ENCODE measurements at places on chromosomes 1 and 21. TPM values are rescaled to one million over a fixed set of nuclear protein-coding genes. Genes with fewer than 3 reads are reported as not detected.

DNA sequence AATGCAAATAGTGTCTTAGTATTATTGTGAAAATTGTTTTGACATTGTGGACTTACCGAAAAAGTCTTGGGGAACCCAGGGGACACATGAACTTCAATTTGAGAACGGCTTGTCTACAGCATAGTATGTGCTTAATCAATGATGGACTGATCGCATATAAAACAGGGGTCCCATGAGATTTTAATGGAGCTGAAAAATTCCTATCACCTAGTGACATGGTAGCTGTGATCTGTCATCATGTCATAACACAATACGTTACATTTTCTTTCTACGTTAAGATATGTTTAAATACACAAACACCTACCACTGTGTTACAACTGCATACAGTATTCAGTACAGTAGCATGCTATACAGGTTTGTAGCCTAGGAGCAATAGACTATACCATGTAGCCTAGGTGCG lies 153.3 kb upstream of the FOXD3 start:
- H3K27me3 ChIP-seq, result peaks cover 4% of the 10 kb centered on the region
- H3K4me3 ChIP-seq, result no peak overlapping the region
- no peak for DNase-seq
- no peak overlapping the region for H3K27ac ChIP-seq
- no peaks in the 10 kb centered on the region for H3K4me1 ChIP-seq

GRCh38 chr21:33033094-33033951 lies 7.6 kb downstream of the OLIG2 start:
- H3K27ac ChIP-seq, result no peak overlapping the region
- peaks cover 43% of the 10 kb centered on the region for H3K27me3 ChIP-seq
- peaks cover 13% of the 10 kb centered on the region for H3K4me1 ChIP-seq
- DNase-seq, result no peak

GRCh38 chr21:44817914-44818639 lies at the start of gene SUMO3:
Gene SUMO3 (minus strand): TSS chr21:44818062. CDS start chr21:44817968, 94 bp downstream.
- DNase-seq, result peak; percentile 97
- H3K4me3 ChIP-seq, result peak within 1 kb of the TSS; percentile 79
- H3K27ac ChIP-seq, result peak within 1 kb of the TSS; percentile 58
- peaks cover 4% of the 10 kb centered on the region for H3K36me3 ChIP-seq

The IFNLR1 gene
- 5.3 TPM for total RNA-seq

DNA sequence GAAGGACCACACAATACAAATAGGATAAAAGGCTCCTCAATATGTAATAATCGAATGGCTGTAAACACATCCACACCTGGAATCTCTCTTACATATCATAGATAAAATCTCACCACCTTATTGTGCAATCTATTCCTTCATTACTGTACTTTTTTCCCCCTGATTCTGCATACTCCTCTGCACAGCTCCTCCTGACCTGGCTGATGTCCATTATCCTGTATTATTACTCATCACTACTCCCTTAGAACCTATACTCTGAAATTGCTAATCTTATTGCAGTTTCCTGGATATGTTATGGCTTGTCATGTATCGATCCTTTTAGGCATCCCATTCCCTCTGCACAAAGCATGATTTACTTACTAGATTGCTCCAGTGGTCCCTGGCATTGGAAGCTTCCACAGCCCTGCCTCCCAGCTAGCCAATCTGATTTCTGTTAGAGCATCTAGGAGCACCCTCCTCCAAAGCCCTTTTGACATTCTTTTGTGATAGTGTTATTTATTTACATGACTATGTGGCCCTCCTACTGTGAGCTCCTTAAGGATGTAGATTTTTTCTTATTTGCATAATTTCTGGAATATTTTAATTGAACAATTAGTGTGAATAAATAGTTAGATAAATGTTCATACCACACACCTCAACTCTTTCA lies 24.2 kb upstream of the PHGDH start:
- H3K36me3 ChIP-seq, result no peaks in the 10 kb centered on the region
- H3K4me1 ChIP-seq, result no peaks in the 10 kb centered on the region

The TMEM82 gene
- not detected for total RNA-seq

DNA sequence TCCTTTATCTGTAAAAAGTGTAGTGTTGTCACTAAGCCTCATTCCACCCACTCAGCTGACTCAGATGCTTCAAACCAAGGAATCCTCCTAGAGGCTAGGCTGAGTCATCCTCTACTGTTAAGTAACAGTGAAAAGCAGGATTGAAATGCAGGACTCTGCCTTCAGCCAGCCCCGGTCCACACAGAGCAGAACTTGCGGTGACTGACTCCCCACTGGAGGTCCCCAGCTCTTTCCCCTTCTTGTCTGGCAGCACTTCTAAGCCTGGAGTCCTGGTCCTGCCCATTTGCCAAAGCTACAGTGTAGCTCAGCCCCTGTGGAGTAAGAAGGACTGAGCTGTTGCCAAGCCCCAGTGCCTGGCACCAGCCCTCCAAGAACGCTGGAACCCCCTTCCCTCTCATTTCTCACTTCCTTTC lies 1.7 kb downstream of the RAB7B start:
- H3K27ac ChIP-seq, result no peak overlapping the region
- DNase-seq, result no peak
- H3K4me3 ChIP-seq, result no peak overlapping the region
- peaks cover 13% of the 10 kb centered on the region for H3K27me3 ChIP-seq

GRCh38 chr1:46128344-46128743 lies 4.1 kb downstream of the PIK3R3 start:
- H3K36me3 ChIP-seq, result peaks cover 2% of the 10 kb centered on the region
- DNase-seq, result no peak
- H3K27me3 ChIP-seq, result peaks cover 45% of the 10 kb centered on the region
- H3K4me1 ChIP-seq, result peaks cover 16% of the 10 kb centered on the region

DNA sequence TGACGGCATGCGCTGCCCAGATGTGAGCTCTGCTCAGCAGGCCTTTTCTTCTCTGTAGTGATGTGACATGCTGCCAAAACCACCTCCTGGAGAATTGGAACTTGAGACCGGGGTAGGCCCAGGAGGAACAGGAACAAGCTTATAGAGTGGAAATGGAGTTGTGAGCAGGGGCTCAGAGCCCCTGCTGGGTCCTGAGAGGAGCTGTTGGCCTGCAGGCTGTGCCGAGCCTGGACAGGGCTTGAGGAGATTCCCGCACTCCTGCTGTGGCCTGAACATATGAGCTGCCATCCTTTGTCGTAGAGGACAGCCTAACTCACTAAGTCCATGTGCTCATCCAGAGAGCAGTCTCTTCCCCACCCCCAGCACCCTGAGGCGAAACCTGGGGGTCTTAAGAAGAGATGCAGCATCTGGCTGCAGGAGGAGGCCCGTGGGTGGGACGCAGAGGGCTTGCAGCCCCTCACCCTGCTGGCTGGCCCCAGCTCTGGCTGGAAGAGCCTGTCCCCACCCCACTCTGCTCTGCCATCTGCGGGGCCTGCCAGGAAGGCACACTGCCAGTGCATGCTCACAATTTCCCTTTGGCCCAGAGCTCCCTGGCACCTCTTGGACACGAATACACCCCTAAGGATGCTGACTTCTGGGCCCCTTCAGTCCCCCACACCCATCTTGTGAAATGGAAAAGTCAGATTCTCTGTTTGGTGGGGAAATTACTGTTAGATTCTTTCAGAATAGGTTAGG lies 42.5 kb downstream of the PTPRF start:
- no peaks in the 10 kb centered on the region for H3K36me3 ChIP-seq
- H3K4me1 ChIP-seq, result no peaks in the 10 kb centered on the region
- DNase-seq, result no peak
- no peaks in the 10 kb centered on the region for H3K27me3 ChIP-seq
- no peak overlapping the region for H3K4me3 ChIP-seq
- H3K27ac ChIP-seq, result no peak overlapping the region

DNA sequence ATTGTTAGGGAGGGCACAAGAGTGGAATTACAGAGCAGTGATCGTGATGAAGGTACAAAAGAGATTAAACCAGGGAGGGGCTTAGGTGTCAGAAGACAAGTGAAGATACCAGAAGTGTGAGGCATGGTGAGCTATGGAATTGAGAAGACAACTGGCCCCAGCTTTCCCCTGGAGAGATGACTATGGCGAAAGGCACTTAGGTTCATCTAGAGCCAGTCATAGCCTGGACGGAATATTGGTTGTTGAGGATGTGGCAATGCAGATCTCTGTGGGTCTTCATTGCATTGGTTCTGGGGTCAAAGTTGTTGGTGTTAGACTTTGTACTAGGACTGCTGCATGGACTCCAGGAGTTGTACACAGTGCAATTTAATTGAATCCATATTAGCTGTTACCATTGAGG lies 115.7 kb downstream of the FASLG start:
- H3K4me3 ChIP-seq, result no peak overlapping the region
- DNase-seq, result no peak
- H3K4me1 ChIP-seq, result peaks cover 6% of the 10 kb centered on the region
- H3K27ac ChIP-seq, result no peak overlapping the region

GRCh38 chr1:159675046-159675445 lies 39.3 kb downstream of the CRP start:
- no peaks in the 10 kb centered on the region for H3K36me3 ChIP-seq
- no peak overlapping the region for H3K27ac ChIP-seq
- no peak overlapping the region for H3K4me3 ChIP-seq
- no peaks in the 10 kb centered on the region for H3K4me1 ChIP-seq
- DNase-seq, result no peak
- peaks cover 14% of the 10 kb centered on the region for H3K27me3 ChIP-seq

The CFHR3 gene
- not detected for total RNA-seq

GRCh38 chr1:39540504-39541031 lies 36.0 kb downstream of the PABPC4 start:
- peaks cover 2% of the 10 kb centered on the region for H3K4me1 ChIP-seq
- no peak overlapping the region for H3K27ac ChIP-seq
- H3K36me3 ChIP-seq, result peaks cover 28% of the 10 kb centered on the region
- DNase-seq, result no peak
- H3K4me3 ChIP-seq, result no peak overlapping the region

DNA sequence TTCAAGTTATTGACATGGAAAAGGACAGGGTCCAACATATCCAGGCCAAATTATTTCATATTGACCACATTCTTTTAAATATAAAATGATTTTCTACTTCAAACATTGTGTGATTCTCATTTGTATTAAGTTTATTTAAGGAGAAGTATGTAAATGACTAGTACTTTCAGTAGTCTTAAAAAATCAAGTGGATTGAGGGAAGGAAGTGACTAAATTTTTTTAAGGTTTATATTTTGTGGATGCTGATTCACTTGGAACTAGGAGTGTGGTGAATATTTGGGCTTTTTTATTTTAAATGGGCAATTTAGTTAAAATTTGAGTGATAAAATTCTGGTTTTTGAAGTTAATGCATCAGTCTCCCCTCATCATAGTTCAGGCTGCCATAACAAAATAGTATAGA lies 10.1 kb downstream of the PRRC2C start:
- H3K4me1 ChIP-seq, result peaks cover 51% of the 10 kb centered on the region
- no peak overlapping the region for H3K4me3 ChIP-seq
- no peak overlapping the region for H3K27ac ChIP-seq
- DNase-seq, result no peak
- peaks cover 40% of the 10 kb centered on the region for H3K36me3 ChIP-seq
- H3K27me3 ChIP-seq, result no peaks in the 10 kb centered on the region

DNA sequence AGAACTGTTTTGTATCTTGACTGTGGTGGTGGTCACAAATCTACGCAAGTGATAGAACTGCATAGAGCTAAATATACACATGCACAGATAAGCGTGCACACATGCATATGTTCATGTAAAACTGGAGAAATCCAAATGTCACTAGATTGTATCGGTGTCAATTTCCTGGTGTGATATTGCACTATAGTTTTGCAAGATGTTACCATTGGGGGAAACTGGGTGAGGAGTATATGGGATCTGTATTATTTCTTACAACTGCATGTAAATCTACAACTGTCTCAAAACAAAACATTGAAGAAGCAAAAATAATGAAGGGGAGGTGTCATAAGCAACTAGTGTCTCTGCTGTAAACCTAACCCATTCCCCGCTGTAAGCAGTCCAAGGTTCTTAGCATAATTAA lies 30.2 kb downstream of the FAM163A start:
- no peak for DNase-seq
- H3K27ac ChIP-seq, result no peak overlapping the region
- H3K36me3 ChIP-seq, result no peaks in the 10 kb centered on the region

The KCND3 gene
- not detected for total RNA-seq

DNA sequence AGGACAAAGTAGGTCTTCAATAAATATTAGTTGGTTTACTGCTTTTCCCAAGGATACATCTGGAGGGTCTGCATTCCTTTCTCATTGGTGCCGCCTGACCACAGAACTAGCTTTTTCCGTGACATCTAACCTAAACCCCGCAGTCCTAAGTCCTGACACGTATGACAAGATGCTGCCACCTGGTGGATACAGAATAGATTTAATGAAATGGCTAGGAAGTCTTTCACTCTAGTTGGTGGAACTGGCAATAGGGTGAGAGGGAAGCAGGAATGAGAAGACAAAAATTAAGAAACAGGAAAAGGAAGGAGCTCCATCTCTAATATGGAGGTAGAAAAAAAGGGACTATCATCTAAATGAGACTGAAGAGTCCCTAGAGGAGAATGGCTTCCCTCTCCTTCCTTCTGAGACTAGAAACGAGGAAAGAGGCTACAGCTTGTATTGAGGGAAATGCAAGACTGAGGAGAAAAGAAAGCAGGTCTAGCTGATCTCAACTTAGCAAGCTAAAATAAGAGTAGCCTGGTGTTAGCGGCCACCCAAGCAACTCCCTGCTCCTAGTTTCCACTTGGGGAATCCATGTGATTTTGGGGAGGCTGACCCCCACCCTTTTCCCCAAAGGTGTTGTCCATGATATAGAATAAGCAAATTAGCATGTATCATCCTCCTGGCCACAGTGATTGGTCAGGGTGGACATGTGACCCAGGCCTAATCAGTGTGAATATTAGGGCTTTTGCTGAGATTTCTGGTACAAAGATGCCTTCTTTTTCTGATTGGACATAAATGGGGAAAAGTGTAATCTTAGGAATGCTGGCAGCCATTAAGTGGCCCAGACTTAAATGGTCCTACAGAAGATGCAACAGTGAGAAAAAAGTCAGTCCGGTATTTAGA lies 5.9 kb downstream of the RFX5 start:
- H3K27ac ChIP-seq, result peak overlapping the region; percentile 73
- H3K4me1 ChIP-seq, result peaks cover 26% of the 10 kb centered on the region
- no peaks in the 10 kb centered on the region for H3K27me3 ChIP-seq

GRCh38 chr1:41362357-41362721 lies 1.1 kb downstream of the FOXO6 start:
- DNase-seq, result no peak
- peak overlapping the region; percentile 56 for H3K4me3 ChIP-seq
- no peaks in the 10 kb centered on the region for H3K36me3 ChIP-seq
- no peaks in the 10 kb centered on the region for H3K4me1 ChIP-seq
- H3K27me3 ChIP-seq, result peaks cover 51% of the 10 kb centered on the region
